ENCODE measurements at places on chromosomes 5 and 9.

- no peak for DNase-seq
These were observed 44.5 kb upstream of the ANGPTL2 start for GRCh38 chr9:127166651-127167524.

- no peak for DNase-seq
These were observed 371.5 kb downstream of the MED10 start for GRCh38 chr5:6006838-6007314.

DNA sequence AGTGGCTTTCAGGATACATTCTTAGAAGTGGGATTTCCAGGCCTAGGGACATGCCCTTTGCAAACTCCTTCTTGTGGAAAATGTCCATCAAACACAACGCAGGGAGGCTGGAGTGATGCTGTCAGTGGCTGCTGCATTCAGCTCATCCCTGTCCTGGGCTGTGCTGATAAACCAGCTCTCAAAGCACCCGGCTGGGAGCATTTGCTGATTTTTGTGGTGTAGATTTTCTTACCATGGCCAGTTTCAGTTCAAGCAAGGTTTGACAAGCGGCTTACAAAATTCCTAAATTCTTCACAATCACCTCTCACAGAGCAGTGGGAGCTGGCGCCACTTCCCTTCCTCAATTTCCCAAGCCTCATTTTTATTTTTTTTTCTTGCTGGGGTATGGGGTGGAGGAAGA is 28.2 kb downstream of the FAM163B start:
- DNase-seq: no peak

DNA sequence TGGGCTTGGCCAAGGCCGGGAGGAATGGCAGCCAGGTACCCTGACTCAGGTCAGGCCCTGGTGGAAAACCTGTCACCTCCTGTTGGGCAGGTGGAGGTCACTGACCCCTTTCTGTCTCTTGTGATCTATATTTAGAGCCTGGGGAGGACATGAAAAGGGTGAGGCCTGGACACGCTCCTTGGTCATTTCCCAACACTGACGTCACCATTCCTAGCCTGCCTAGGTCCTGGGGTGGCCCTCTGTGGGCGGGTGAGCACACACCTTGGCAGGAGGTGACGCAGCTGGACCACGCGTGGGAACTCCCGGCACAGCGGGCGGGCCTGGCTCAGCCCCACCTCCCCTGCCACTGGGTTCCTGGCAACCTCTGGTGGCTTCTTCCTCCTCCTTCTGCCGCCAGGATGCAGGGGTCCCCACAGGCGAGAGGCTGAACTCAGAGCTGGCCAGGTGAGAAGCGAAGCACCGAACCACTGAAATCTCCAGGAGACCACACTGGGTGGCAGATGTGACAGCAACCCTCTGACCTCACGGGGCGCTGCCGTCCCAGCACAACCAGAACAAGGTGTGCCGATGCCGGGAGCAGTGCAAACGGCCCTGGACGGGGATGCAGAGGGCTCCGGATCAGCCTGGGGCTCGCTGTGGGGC is 6.4 kb upstream of the RALGDS start:
- DNase-seq: no peak

DNA sequence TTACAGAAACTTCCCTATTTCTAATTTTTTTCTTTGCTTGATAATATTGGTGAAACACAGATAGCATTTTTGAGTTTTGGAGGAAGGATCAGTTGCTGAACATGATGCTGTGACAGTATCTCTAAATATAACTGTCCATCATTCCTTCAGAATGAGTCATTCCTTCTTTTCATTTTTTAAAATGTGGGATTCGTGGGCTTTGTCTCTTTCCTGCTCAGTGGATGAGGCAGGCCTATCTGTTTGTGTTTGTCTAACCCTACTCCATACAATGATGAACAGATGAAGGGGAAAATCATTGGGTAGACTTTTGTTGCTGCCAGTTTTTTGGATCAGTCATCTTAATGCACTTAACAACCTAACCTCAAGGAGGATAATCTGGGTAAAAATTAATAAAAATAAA is 15.7 kb upstream of the OR13C8 start:
- no peak for DNase-seq
